ENCODE measurements at places on chromosomes 3 and 15.

DNA sequence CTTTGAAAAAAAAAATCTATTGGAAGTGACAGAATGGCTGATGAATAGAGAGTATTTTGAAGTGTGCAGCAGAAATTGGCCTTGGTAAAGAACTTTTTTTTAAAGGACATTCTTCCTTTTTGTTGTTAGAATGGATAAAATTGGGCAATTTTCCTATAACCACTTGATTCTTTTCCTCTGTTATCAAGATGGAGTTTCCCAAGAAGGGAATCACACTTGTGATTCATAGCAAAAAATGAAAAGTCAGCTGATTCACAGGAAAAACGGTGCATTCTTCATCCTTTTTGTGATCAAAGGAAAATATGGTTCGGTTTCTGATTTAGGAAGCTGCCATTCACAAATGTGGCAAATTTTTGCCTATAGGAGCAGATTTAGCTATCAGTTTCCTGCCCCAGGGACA is 486.8 kb downstream of the GBE1 start:
- DNase-seq = peak; percentile 17

DNA sequence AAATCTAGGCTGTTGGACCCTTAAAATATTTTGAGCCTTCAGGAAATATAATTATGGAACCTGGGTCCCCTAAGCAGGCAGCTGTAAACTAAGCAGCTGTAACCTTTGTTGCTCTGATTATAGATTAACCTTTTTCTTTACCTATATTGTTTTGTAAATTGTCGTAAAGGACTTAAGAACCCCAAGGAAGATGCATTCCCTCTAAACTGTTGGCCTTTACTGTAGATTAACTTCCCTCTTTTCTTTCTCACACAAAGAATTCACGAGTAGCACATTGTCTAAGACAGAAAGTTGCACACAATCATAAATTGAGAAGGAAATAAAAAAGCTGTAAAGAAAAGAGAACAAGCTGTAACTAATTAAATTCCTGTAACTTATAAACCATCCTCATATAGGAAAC is 877.3 kb downstream of the ROBO2 start:
- DNase-seq = no peak

- DNase-seq = no peak
Measured at GRCh38 chr3:197734667-197735318, 1.9 kb downstream of the RUBCN start.

GRCh38 chr15:63992300-63992699 is 54.0 kb downstream of the DAPK2 start:
- DNase-seq = no peak

- DNase-seq = peak; percentile 38
Measured at GRCh38 chr3:105866656-105867653, 1.9 kb downstream of the CBLB start.

DNA sequence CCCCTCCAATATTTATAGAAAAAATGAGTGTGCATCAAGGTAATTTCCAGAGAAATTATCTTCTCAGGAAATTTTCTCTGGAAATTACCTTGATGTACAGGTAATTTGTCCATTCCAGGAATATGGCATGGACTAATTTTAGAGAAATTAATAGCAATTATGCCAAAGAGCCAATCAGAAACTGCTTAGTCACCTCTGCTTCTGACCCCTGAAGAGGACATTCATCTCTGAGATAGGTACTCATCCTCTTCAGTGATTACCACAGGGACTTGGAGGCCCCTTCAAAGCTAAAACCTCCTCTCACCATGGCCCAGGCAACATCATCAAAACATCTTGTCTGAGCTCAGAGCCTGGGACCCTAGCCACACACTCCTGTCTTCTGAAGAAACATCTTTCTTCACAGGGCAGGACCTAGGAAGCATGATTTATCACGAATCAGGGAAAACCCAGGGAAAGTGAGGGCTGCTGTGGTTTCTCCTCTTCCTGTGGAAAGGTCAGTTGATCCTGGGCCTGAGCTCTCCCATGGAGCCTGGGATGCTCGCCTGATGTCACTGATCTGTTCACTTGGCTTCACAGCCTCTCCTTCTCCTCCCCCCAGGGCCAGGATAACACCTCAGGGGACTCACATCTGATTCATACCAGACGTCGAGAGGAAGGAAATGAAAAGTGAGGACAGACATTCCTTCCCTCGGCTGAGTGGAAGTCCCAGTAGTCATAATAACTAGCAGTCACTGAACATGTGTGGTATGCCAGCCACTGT is 210.5 kb downstream of the DTWD1 start:
- DNase-seq = peak; percentile 96

DNA sequence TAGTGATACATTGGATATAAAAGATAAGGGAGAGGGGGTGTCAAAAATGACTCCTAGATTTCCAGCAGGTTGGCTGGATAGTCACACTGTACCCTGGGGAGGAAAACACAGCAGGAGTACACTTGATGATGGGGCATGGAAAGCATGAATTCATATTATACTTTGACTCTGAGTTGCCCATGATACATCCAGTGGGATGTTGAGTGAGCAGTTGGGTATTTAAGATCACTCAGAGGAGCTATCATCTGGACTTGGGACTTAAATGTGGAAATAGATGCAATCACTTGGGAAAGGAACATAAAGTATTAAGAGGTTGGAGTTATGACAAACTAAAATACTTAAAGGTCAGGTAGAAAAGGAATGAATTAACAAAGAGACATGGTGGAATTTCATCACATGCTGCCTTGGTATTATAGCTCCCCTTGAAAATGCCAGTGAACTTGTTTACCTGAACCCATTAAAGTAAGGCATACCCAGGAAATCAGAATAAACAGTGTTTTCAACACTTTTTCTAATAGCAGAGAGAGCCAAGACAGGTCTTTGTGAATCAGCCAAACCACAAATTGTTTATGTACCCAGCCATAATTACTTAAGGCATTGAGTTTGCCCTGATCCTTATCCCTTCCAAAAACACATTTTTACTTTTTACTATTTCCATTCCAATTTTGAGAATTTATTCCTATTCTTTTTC is 49.9 kb upstream of the ABI3BP start:
- peak; percentile 63 for DNase-seq

DNA sequence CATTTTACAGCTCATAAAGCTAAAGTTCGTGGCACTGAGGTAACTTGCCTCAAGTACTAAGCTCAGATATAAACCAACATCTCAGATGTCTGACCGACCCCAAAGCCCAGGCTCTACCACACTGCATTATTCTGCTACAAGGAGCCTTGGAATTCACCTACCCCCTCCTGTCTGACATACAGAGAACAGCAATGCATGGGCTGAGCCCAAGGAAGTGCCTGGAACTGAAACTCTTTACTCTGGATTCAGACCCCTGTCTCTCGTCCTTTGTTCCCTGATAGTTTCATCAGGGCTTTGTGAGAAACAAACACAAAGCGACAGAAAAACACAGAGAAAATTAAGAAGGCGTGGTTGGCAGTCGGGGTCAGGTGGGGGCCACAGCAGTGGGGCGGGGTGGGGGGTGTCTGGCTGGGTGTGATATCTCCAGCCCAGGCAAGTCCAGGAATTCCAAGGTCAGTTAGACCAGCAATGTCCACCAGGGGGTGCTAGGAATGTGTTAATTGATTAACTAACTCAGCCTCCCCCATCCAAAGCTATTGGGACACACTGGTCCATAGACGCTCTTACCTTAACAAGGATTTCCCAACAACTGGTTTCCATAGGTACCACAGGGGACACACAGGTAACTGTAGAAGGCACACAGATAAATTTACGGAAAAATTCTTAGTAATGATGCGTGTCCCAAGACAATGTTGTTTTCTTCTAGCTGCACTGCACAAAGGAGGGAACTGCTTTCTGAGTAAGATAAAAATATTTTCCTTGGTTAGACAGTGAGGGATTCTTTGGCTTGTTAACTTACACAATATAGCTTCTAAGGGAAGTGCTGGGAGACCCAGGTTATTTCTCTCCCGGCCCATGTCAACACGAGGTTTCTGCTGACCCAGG is 18.8 kb upstream of the SSUH2 start:
- peak; percentile 82 for DNase-seq

DNA sequence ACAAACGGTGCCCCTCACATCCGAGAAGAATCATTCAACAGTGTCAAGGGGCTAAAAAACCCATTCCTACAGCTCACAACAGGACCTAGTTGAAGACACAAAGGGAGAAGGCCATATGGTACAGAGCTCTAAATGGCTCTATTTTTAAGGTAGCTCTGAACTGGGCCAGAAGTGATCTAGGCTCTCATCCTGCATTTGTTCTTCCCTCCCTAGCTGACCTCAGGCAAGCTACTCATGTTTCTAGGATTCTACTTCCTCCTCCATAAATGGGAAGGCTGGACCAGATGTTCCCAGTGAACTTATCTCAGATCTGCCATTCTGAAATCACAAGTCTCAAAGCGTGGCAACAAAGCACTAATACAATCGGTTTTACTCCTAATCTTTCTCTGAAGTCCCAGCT is 62.3 kb downstream of the CPNE4 start:
- no peak for DNase-seq

GRCh38 chr3:16407366-16407765 is 106.1 kb downstream of the RFTN1 start:
- DNase-seq = no peak

DNA sequence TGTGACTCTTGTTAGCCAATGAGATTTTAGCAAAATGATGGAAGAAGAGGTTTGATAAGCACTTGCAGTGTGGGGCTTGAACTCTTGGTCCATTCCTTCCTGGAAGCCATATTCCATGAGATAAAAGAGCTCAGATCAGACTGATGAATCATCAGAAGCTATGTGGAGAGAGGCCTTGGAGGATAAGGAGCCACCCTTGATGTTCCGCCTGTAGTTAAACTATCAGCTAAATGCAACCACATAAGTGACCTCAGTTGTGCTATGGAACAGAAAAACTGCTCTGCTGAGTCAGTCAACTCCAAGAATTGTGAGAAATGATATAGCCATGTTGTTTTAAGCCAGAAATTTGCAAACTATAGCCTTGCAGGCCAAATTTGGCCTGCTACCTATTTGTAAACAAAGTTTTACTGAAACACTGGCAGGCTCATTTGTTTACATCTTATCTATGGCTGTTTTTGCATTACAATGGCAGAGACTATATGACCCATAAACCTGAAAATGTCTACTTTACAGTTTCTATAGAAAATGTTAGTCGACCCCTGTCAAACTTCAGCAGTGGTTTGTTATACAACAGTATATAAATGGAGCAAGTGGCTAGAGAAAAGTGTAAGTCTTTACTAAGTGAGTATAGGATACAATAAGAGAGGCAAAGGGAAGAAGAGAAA is 27.6 kb upstream of the GAP43 start:
- DNase-seq = no peak

GRCh38 chr3:39446444-39446843 is 21.0 kb upstream of the MOBP start:
- no peak for DNase-seq

DNA sequence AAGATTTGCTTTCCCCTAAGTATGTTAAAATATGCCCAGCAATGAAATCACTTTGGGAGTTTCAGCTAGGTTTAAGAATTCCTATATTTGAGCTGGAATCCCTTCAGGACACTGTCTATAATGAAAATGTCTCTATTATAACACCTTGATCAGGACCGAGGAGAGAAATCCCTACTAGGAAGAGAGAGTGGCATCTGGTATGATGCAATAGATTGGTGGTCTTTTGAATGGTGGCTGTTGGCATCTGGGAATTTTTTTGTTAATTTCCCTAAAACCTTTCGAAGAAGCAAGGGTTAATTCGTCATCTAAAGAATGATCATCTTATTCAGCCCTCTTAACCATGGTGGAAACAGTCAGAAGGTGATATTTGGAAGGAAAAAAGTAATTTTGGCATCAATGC is 43.0 kb downstream of the TIGIT start:
- no peak for DNase-seq

DNA sequence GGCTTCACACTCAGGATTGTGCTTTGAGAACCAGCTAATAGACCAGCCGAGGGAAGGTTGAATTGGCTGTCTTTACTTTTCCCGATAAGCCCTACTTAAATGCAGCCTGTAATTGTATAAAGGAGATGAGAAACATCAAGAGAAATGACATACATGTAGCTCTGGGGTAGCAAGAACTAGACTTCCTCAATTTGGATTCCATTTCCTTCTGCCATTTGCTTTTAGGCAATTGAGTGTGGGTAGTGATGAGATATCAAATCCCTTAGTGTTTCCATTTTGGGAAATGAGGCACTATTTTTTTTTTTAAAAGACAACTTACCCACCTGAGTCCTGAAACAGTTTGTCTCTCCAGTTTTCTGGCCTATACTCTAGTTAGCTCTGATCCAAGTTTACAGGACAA is 2.2 kb downstream of the INAFM2 start:
- no peak for DNase-seq

DNA sequence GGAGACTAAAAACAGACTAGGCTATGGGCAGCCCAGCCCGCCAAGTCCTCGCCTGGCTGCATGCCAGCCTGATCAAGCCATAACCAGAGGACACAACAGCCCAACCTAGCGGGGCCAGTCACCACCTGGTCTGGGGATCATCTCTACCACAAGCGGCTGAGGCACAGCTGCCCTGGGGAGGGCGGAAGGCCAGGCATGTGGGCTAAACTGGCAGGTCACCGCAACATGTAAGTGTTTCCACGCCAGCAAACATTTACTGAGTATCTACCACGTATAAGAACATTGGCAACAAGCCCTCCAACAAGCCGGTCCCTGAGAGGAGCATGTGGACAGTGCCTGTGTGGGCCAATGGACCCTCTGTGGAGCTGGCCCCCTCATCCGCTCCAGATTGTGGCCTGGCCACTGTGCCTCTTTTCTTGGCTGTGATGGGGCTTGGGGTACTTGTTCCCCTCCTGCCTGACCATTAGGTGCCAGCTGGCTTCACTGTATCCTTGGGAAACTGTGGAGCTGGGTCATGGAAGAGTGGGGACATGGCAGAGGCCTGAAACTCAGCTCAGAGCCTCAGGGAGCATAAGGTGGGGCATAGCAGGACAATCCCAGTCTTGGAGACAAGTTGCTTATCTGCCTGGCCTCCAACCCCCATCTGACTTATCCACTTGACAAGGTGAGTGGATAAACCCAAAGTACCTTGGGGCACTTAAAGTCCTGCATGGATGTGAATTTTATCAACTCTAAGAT is 9.0 kb downstream of the UBXN7 start:
- DNase-seq = no peak

- peak; percentile 36 for DNase-seq
Measured at GRCh38 chr3:172904711-172905373, 154.3 kb downstream of the ECT2 start.

GRCh38 chr15:89442671-89443307 is 53.6 kb downstream of the RHCG start:
- DNase-seq = peak; percentile 64

DNA sequence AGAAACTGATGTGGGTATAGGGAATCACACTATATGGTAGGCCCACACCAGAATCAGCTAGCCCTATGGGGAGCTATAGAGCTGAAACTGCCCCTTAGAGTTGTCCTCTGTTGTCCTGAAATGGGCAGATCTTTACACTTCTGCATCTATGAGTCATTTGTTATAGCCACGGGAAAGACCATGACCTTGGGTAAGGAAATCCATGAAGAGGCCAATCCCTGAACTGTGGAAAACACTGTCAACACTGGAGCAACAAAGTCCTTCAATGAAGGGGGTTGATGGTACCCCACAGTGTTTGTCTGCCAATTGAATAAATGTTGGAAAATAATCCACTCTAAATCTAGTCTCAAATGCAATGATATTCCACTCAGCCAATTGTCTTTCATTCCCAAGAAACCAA is 5.2 kb upstream of the CD200R1 start:
- peak; percentile 17 for DNase-seq

All from ELR (cell line).